Fibroblast of the aortic adventitia (primary cell): ENCODE measurements at places on chromosomes 4 and X. TPM values are rescaled to one million over a fixed set of nuclear protein-coding genes. Genes with fewer than 3 reads are reported as not detected.

TMEM47 gene
- 25.3 and 68.1 TPM in 2 replicates for total RNA-seq

DNA sequence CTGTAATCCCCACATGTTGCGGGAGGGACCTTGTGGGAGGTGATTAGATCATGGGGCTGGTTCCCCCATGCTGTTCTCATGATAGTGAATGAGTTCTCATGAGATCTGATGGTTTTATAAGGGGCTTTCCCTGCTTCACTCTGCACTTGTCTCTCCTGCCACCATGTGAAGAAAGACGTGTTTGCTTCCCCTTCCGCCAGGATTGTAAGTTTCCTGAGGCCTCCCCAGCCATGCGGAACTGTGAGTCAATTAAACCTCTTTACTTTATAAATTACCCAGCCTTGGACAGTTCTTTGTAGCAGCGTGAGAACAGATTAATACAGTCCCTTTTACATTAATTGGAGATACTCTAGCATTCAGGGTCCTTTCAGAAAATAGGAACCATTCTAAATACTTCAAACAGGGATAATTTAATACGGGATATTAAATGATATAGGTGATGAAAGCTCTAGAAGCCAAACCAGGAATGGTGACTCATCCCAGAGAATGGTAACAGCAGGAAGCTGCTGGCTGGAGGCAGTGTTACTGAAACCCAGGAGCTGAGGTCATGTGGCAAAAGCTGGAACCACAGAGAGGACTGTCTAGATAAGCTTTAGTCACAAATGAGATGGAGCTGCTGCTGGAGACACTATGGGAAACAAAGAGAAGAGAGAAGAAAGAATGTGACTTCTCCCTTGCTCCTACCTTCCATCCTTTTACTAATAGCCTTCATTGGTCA, 57.3 kb downstream of the GSTCD start:
- DNase-seq = peak; percentile 87

IL15 gene
- 2.3 TPM in 2 replicates for total RNA-seq

GRCh38 chr4:63700569-63700968, 708.7 kb downstream of the TECRL start:
- DNase-seq = no peak

DNA sequence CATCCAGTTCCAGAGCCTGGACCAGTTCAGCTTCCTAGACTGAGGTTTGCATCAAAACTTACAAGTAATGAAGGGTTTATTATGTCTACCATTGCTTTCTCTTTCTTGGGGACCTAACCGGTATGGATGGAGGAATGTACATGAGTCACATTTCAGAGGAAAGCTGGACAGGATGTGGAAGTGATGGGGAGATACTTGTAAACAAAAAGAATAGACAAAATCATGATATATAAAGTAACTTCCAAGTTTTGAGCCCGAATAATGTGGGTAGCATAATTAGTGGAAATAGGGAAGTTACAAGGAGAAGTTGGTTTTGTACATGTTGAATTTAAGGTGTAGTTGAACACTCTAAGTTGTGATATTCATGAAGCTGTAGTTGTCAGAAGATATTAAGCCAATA, 15.0 kb downstream of the FNIP2 start:
- DNase-seq = no peak

IQSEC2 gene
- 3.6 and 5.6 TPM in 2 replicates for total RNA-seq

DNASE1L1 gene
- total RNA-seq = 15.8 and 31.0 TPM in 2 replicates
